ENCODE measurements at places on chromosomes 1 and 21.

GRCh38 chr1:207754974-207755700 is 3.3 kb downstream of the CD46 start:
- no peak for DNase-seq

- DNase-seq: no peak
Measured at GRCh38 chr1:163774401-163774945, 452.7 kb downstream of the NUF2 start.

- DNase-seq: no peak
Measured at GRCh38 chr1:220741349-220741748, 6.8 kb upstream of the MTARC2 start.

DNA sequence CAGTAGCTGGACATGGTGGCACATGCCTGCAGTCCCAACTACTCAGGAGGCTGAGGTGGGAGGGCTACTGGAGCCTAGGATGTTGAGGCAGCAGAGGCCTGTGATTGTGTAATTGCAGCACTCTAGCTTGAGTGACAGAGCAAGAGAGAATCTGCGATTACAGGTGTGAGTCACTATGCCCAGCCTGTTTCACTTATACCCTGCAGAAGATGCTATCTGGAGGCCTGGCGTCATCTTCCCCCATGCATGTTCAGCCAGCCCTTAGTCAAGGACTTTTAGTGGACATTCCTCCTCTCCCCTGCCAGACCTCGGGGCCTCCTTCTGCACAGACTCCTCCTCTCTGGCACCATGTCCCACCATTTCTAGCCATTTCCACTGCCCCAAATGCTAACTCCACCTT is 36.3 kb upstream of the RCC2 start:
- DNase-seq: no peak

DNA sequence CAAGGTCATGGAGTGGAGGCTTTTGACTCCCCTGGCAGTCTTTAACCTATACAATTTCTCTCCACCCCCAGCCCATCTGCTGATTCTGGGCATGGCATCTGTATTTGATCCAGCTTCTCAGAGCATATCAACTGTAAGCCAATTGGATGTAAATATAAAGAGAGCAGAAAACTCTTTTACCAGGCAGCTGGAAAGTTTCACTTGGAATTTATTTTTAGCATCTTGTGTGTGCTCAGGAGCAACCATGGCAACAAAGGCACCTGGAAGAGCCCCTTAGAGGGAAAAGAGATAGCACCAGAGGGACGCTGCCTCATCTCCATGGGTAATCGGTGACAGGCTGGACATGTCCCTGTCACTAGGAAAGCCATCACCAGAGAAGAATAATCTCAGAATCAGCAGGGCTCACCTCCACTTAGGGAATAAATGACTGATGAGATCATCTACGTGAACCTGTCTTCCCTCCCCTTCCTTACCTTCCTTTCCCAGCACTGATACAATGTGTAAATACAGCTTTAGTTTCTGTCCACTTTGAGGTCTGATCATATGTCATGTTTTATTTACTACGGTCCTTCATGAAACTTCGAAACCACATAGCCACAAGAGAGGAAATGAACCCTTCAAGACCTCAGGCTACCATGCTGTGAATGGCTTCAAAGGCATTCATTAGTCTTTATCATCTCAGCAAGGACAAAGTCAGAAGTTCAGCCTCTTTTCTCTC is 25.3 kb upstream of the SIPA1L2 start:
- no peak for DNase-seq

DNA sequence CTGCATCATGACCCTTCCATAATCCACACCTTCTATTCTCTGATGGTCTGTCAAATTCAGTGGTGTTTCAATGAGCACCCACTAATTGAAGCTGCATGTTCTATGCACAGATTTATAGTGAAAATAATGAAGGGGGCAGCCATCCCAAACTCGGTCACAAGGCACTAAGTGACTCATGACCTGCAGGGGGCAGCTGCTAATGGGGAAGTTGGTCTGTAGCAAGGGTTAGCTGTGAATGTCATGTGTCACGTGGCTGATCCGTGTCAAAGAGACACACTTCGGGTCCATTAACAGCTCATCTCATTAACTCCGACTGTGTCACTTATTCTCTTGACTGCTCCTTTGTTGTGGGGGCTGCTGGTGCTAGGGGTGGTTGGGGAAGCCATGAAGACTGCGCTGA is 306.6 kb downstream of the PCP4 start:
- DNase-seq: no peak

GRCh38 chr1:3956527-3957170 is 56.6 kb upstream of the C1orf174 start:
- DNase-seq: no peak

DNA sequence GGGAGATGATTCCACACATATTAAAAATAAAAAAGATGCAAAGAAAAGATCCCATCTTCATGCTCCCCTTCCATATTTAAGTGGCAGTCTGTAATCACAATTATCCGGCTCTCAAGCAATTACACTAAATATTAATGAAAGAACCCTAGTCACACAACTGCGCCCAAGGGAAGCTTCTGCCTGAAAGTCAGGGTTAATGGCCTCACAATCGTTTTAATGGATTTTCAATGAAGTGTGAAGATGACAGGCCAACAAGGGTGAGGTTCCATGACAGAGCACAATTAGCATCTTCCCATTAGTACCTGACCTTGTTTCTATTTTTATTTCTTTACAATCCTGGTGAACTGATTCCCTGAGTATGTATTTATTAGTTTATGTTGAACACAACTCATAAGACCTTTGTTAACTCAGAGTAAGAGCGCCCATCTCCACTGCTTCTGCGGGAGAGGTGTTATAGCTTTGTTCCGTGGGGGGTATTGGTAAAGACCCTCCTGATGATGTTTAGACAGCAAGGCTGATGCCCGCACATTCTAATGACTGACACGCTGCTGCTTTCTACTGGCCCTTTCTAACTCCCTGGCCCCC is 80.9 kb downstream of the IER5 start:
- DNase-seq: no peak

DNA sequence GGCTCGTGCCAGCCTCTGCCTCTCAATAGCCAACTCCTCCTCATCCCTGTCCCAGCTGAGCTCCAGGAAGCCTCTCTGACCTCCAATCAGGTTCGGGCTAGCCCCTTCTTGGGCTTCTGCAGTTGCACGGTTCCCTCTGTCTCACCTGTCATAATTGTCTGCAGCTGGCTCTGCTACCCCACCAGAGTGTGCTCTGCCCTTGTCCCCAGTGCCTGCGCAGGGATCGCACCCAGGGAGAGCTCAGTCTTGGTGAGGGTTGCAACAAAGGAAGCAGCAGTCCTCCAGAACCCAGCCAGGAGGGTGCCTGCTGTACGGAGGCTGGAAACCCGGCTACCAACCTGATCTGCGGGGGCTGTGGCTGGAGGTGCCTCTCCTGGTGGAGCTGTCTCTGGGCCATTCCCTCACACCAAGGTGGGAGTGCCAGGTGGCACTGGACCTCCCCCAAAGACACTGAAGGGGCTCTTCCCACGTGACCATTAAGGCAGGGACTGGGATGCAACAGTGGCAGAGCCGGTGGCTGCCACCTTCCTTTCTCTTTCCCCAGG is 63.5 kb upstream of the DMRTB1 start:
- DNase-seq: no peak

DNA sequence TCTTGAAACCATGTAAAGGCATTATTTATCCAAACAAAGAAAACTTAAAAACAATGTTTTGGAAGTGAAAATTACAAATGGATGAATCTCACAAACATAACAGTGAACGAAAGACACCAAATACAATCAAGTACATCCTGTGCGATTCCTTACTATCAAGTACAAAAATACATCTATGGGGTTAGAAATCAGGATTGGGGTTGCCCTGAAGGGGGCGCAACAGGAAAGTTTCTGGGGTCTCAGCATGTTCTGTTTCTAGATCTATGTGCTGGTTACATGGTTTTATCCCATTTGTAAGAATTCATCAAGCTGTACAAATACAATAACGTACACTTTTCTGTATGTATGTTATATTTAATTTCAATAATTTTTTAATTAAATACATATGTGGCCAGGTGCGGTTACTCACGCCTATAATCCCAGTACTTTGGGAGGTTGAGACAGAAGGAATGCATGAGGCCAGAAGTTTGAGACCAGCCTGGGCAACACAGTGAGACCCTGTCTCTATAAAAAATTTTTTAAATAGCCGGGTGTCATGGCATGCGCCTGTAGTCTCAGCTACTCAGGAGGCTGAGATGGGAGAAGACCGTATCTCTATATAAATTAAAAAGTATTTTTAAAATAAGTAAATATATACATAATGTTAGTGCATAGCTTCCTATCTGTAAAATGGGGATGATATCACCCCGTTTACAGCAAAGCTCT is 121.5 kb upstream of the SOD1 start:
- peak; percentile 63 for DNase-seq

GRCh38 chr1:100396651-100397050 is 44.3 kb downstream of the CDC14A start:
- no peak for DNase-seq

GRCh38 chr1:10652626-10653025 is 143.8 kb downstream of the CASZ1 start:
- DNase-seq: no peak

DNA sequence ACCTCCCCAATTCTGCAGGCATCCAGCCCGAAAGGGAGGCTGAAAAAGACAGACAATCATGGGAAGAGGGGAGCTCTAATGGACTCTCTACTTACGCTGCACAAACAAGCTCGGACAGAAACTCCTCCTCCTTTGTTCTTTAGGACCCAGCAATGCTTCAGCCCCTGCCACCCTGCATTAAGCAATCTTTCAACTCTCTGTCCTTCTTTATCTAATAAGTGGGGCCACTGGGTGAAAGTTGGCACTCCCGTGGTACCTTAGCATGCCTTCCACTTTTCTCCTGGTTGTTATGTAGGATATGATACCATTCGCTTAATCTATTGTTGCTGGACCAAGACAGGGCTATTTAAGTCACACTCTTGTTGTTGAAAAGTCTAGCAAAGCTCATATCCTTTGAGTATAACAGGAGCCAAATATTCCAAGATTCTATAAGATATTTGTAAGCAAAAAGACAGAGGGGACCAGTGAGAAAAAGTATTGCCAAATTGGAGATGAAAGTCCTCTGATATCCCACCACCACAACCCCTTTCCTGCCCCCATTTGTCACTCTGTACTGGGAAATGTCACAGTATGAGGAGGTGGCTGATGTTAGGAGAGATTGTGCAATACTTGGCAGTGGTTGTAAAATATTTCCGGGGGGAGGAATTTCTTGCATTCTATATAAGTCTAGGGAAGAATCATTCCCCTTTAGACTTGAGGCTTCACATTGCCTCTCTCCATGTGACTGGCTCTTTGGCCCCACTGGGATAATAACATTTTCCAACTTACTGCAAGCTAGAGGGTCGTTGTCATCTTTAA is 137.3 kb upstream of the GJB5 start:
- no peak for DNase-seq

GRCh38 chr1:38052750-38053415 is 6.3 kb upstream of the POU3F1 start:
- peak; percentile 82 for DNase-seq

- DNase-seq: peak; percentile 84
Measured at GRCh38 chr1:60978421-60979357, 103.7 kb upstream of the NFIA start.

GRCh38 chr1:66335859-66336640 is 197.9 kb upstream of the SGIP1 start:
- DNase-seq: peak; percentile 60

DNA sequence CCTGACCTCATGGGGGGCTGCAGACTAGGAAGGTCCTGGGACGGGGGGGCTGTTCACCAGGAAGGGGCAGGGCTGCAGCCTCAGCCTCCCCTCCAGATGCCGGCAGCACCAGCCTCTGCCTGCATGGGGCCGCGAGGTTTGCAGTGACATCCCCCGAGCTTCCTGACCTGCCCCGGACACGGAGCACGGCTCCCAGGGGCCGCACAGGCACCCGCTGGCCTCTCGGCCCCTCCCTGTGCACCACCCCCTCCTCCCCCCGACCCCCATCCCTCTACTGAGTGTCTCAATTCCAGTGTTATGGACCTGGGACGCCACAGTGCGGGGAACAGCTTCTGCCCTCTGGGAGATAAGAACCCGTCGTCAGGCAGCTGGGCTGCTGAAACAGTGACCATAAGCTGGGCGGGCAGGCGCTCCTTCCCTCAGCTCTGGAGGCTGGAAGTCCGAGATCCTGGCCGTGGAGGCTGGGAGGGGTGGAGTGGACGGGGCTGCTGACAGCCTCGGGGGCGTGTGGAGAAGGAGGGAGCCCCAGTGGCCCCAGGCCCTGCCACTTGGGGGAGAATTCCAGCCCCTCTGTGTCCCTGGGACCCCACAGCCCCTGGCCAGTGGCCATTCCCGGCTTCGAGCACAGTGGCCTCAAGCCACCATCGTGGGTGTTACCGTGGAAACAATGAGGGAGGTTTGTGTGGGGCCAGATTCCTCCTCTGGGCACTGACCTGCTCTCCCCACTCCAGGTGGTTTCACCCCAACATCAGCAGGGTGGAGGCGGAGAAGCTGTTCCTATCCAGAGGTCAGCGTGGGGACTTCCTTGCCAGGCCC is 11.6 kb downstream of the RNF223 start:
- DNase-seq: no peak

- DNase-seq: no peak
Measured at GRCh38 chr1:204780630-204781029, 90.0 kb upstream of the NFASC start.

DNA sequence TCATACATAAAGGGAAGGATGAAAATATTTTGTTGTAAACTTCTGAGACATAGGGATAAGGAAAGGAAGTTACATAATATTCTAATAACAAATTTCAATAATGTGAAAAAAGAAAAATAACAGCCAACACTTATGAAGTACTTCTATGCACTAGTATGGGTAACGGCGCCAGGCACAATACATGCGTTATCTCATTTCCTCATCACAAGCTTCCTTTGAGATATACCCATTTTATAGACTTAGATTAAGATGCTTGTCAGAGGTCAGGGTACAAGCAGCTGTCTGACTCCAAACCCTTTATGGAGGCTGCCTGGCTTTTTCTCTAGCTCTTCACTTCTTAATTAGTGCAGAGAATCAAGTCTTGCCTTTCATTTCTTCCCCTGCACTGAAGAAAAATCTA is 41.3 kb downstream of the TCP10L start:
- no peak for DNase-seq

Data from Karpas-422 (cell line).